ENCODE measurements at places on chromosomes 13 and 19.

DNA sequence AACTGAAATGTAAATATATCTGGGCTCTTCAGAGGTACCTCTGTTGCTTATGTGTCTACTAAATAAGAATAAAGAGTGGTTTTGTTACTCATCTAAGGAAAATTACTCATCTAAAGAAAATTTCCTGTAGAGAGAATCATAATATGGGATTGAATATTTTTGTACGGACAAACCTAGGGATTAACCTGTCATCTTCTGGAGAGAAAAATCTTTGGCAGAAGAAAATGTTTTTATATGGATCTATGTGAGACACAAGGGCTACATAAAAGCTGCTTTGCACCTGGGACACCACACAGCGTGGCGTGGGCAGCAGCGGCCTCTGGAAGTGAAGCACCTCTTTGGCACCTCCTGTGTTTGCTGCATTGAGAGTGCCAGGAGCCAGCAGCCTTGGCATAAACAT lies 242.9 kb upstream of the DACH1 start:
- ATAC-seq: no peak

DNA sequence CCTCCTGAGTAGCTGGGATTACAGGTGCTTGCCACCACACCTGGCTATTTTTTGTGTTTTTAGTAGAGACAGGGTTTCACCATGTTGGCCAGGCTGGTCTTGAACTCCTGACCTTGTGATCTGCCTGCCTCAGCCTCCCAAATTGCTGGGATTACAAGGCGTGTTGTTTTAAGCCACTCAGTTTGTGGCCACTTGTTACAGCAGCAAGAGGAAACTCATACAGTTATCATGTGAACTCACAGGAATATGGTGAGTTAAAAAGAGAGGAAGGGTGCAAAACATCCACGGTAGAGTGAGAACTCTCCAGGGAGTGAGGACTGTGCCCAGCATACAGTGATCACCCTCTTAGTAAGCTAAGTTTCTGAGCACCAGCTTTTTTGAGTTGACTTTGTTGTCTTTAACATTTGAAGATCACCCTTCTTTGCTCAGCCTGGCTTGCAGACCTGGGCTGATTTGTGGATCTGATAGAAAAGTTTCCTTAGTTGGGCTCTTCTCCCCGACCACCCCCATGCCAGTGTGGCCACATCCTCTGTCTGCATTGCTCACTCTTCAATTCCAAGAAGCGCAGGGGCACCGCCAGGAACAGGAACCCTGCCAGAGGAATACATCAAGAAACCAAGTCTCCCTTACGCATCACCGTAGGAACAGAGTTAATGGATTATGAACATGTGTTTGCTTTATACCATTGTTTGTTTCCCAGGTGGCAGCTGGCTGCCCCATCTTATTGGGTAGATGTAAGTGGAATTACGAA lies 16.0 kb downstream of the ALOX5AP start:
- no peak for ATAC-seq

DNA sequence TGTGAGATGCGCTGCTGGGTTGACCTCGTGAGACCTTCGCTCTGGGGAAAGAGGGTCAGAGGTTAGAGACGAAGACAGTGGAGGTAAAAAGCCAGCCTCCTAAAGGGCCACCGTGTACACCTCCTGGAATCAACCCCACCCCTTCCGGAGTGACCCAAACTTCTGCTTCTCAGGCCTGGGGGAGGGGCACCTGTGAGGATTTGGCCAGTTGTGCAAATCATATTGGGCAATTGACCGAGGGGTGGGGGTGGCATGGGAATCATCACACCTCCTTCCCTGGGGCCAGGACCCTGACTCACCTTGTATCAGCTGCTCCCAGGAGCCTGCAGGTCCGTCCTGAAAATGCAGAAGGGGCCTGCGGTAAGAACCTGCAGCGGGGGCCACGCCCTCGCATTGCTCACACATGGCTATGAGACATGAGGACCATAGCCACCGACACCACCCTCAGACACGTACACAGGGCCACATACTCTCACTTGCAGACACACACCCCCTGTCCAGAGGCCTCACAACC lies 2.8 kb downstream of the TNFSF14 start:
- no peak for ATAC-seq

- ATAC-seq: no peak
These were observed 10.0 kb upstream of the IGSF23 start for GRCh38 chr19:44603201-44603945.

DNA sequence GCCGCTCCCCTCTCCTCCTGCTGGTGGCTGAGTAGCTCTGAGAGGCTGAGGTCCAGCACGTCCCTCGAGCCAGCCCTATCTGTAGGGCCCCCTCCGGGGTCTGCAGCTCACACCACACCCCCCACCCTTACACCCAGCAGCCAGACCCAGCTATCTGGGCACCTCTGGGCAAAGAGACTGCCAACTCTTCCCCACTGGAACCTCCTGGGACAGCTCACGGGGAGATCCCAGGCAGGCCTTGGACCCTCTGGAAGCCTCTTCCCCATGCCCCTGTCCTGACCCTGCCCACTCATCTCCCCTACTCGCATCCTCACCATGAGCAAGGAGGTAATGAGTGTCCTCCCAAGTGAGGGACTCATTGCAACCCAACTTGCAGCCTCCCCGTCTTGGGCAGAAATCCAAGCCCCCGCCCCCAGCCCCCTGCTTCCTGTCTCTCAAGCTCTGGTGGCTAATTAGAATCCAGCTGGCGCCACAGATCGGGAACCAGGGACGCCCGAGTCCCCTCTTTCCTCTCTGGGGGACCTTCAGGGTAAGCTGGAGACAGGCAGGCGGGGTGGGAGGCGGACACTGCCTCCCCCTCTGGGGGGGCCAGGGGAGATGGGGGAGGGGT lies 22.1 kb downstream of the ADGRL1 start:
- ATAC-seq: no peak

GRCh38 chr13:29428310-29429181 lies 166.9 kb downstream of the SLC7A1 start:
- peak; percentile 96 for ATAC-seq

All from motor neuron (in vitro differentiated cells).